ENCODE measurements at places on chromosomes 1 and 21.

- no peak for DNase-seq
Measured at GRCh38 chr1:202034683-202035462, 24.5 kb downstream of the ELF3 start.

DNA sequence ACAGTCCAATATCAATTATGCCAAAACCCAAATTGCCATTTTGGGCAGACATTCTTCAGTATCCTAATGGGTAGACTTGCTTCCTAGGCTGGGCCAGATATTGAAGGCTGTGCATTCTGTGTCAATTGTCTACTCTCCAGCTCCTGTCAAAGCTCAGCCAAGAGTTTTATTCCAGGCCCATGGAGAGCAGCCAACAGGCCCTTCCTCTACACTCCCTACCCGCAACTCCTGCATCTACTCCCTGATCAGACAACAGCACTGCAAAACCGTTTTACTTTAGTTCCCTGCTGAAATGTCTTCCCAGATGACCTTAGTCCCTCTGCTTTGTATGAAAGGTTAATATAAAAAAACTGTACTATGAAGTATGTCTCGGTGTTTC, 6.6 kb upstream of the ADORA3 start:
- no peak for DNase-seq

- DNase-seq, result no peak
Measured at GRCh38 chr1:183218971-183219615, 33.0 kb downstream of the LAMC2 start.

DNA sequence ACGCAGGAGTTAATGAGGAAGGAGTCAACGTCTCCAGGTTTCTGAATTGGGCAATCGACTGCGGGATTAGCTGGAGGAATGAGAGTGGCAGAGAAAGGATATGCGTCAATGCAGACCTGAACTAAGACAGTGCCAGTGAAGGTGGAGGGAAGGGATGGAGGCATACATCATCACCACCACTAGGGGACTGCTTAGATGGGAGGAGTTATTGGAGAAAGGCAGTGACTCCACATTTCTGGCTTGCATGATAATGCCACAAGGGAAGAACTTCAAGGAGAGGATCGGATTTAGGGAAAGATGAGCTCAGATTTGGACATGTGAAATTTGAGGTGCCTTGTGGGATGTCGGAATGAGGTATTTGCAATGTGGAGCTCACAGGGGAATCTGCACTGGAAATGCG, 17.5 kb downstream of the VASH2 start:
- no peak for DNase-seq

GRCh38 chr1:75795703-75796193, 934 bp upstream of the MSH4 start:
- no peak for DNase-seq
